Left renal cortex interstitium (tissue), 4 donors: ENCODE measurements at places on chromosomes 7 and 10.

DNA sequence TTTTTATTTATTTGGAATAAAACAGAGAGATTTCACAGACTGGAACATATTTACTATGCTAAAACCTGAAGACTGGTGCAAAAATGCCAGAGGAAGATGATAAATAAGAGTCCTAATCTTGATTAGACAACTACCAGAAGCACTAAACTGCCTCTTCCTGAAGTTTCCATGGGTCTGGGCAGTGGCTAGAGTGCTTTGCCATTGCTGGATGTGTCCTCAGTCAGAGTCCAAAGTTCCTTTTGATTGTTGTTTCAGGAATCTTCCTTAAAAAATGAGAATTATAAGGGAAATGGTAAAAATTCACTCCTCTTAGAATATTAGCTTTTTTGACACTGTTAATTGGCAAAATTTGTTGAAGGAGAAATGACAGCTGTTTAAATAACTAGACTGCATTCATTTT, 86.3 kb upstream of the AHR start:
- no peak for DNase-seq

GRCh38 chr10:84175436-84175835, 1.8 kb downstream of the GPR15LG start:
- no peak for DNase-seq

- DNase-seq, result no peak
These were observed 46.3 kb downstream of the HDAC9 start for GRCh38 chr7:18541871-18542212.

DNA sequence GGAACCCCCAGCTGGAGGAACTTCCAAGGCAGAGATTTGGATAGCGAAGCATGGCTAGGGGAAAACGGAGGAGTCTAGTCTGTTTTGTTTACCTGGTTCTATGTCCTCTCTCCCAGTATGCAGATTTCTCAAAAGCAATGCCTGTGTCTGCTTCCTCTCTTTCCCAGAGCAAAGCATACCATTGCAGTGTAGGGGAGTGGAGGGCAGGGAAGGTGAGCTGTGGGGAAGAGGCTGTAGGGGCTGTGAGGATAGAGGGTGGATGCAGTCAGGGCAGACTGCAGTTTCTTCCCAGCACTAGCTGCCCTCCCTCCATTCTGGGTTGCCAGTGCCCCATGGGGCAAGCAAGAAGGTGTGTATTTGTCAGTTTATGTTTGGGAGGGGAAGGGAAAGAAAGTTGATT, 16.9 kb upstream of the TSPAN14 start:
- no peak for DNase-seq

DNA sequence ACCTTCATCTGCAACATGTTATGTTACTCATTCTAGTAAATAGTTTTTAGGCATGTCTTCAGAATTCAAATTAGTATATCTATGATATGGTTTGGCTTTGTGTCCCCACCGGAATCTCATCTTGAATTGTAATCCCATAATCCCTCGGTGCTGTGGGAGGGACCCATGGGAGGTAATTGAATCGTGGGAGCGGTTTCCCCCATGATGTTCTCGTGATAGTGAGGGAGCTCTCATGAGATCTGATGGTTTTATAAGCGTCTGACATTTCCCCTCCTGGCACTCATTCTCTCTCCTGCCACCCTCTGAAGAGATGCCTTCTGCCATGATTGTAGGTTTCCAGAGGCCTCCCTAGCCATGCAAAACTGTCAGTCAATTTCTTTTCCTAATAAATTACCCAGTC, 20.4 kb upstream of the GPR37 start:
- no peak for DNase-seq

- DNase-seq, result no peak
These were observed 642.8 kb downstream of the TNS3 start for GRCh38 chr7:46939089-46939488.

DNA sequence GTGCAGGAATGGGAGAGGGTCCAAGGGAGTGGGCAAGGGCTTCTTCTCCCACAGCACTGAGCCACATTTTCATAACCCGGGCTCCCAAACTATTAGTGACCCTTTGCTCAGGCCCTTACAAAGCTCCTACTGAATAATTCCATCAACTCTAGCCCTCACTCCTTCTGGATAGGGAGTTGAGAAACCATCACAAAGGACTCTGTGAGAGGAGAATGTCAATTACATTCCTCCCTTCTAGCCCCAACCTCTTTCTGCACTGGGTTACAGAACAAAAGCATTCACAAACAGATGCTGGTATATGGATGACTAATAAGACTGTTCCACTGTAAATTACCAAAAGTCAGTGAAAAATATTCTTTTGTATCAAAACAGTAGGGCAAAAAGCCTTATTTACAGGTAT, 203.7 kb downstream of the SORCS1 start:
- no peak for DNase-seq

DNA sequence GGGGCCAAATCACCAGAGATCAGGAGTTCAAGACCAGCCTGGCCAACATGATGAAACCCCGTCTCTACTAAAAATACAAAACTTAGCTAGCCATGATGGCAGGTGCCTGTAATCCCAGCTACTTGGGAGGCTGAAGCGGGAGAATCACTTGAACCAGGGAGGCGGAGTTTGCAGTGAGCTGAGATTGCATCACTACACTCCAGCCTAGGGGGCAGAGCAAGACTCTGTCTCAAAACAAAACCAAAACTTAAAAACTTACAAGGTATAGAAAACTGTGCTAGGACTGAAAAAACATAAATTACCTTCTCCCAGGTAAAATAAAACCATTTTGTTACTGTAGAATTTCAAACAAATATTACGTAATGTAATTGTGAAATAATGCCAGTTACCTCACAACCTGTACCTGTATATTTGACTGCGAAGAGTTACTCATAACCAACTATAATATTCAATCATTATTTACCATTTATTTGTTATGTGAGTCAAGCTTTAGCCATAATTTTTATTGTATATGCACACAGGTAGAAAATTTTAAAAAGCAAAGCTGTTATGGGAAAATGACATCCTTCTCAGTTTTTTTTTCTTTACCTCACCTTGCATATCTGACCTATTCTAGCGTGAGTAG, 180.9 kb downstream of the SEMA3A start:
- DNase-seq, result no peak

DNA sequence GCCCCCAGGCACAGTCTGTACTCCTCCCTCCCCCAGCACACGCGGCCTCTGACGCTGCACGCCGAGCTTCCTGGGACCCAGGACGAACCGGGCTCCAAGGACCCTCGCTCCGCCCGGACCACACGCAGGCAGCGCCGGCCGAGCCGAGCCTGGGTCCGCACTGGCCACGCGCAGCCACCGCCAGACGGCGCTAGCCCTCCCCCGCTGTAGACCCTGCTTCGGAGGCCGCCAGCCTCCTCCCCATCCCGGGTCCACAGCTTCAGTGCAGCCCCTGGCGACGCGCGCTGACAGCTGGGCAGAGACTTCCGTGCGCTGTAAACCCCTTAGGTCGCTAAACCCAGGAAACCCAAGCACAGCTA, 936 bp upstream of the TCERG1L start:
- no peak for DNase-seq

- no peak for DNase-seq
These were observed 89.1 kb downstream of the CNOT4 start for GRCh38 chr7:135420786-135421185.

DNA sequence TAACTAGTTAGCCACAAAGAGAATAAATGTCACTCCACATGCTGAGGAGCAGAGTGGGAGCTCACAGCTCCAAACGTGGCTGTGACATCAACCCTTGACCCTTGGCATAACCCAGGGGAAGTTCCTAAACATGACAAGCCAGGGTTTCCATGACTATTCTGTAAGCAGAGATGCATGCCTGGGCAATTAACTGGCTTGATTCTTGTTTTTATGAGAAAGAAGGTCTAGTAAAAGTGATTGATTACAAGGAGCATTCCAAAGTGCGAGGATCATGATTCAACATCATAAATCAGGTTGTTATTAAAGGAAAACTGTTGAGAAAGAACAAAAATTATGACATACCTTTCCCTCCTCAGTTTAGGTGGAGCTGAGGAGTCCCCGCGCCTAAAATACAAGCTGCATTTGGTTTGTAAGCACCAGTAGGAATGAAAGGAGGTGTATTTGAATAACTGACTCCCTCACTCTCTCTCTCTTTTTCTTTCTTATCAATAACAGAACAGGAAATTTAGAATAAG, 108.4 kb downstream of the SFMBT2 start:
- DNase-seq, result no peak

GRCh38 chr10:58661336-58661735, 148.7 kb downstream of the BICC1 start:
- no peak for DNase-seq

DNA sequence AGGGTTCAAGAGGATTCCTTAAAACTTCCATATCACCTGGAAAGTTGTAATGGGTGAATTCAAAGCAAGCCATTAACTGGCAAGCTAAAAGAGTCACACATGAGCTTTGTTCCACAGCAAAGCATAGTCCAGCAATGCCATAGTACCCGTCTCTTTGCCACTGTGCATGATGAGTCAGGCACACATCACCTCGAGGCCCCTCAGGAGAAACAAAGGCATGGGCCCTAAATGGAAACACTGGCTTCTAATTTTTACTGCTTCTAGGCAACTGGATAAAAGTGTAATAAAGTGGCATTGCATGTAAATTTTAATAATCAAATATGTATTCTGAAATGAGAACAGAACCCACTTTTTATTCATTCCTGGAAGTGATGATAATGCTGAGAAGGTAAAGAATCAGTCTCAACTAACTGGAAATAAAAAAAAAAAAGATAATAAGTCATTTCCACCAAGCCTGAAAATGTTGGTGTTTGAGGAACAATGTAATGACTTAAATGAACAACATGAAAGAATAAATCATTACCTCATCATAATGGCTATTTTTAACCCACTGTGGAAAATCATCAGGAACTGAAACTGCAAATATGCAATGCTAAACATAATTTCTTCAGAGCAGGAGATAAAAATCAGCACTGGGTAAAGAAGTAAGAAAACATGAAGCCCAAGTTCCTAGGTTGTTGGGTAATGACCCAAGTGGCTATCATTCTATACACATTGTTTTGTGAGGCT, 104.9 kb downstream of the CDK6 start:
- DNase-seq, result no peak

DNA sequence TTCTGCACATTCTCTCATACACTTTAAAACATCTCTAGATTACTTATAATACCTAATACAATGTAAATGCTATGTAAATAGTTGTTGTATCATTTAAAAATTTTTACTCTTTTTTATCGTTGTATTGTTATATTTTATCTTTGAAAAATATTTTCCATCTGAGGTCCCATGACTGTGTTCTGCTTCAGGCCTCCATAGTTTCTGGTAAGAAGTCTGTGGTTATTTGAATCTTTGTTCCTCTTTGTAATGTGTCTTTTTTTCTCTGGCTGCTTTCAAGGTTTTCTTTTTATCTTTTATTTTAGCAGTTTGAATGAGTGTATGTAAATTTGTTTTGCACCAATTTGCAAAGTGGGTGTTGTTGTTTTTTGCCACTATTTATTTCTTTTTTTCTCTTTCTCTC, 263.1 kb downstream of the RPS24 start:
- no peak for DNase-seq

DNA sequence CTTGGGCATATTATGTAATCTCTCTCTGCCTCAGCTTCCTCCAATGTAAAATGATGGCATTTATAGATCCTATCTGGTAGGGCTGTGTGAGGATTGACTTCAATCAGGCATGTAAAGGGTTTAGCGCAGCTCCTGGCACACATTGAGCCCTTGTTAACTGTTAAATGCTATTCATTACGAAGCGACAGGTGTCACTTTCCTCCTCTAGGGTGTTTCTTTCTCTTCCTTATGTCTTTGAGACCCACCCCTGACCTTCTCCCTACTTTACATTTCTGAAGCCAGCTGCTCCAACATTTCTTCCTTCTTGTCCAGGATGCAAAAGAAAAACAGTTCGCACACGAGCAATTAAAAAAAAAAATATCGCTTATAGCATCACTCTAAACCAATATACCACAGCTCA, 5.7 kb upstream of the R3HCC1L start:
- no peak for DNase-seq
